ENCODE measurements at places on chromosomes 5 and 9.

DNA sequence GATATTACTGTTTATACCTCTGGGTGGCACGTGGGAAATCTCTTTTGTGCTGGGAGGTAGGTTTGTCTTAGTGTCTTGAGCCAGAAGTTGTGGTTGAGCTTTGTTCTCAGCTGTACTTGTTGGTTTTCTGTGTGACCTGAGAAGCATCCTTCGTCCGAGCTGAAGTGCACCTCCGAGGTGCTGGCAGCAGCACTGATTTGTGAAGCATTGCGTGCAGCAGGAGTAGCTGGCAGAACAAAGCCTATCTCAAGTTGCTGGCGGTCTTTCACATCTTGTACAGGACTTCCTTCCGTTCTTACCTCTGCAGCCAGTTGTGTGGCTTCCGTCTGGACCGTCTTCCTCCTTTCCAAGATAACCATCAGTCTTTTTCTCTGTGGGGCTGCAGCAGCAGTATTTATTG, 4.3 kb downstream of the PRRC2B start:
- no peak for DNase-seq

DNA sequence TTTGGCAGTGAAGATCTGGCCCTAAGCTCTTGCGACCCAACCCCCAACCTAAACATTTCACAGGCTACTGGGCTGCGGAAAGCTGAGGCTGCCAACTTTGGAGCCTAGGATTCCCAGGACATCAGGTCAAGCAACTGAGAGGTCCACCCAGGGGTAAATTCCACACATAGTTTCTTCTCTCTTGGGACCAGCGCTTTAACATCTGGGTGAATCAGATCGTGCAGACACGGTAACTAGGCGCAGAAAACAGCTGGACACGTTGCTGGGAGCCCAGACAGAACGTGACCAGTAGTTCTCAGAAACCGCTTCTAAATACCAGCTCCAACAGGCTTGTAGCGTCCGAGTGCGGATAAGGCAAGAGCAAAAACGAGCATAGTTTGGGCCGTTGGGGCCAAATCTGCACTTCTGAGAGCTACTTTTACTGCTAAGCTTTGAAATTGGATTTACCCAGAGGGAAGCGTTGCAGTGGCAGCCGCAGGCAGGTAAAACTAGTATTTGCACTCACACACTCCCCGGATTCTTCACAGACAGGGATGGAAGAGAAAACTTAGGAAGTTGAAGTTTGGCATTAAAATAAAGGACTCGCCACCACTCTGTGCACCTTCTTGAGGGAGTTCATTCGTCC, 11.8 kb downstream of the ITGA1 start:
- peak; percentile 91 for DNase-seq

GRCh38 chr9:84709056-84709455, 39.5 kb downstream of the NTRK2 start:
- no peak for DNase-seq

- DNase-seq: no peak
These were observed 5.0 kb upstream of the HSPB3 start for GRCh38 chr5:54450542-54450941.

DNA sequence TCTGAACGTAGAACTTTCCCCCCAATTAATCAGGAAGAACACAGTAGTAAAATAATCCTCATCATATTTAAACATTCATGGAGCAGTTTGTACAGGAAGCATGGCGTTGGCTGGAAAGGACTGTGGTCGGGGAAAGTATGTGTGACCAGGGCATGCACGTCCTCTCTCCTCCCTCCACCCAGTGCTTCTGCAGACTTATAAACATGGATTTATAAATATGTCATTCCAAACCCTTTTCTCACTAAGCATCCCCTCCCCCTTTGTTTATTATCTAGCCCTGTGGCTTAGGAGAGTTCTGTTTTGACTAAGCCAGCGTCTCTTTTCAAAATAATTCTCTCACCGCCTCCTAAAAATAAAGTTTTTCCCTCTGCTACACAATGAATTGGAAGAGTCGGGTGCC, 70.4 kb upstream of the DAP start:
- peak; percentile 89 for DNase-seq

DNA sequence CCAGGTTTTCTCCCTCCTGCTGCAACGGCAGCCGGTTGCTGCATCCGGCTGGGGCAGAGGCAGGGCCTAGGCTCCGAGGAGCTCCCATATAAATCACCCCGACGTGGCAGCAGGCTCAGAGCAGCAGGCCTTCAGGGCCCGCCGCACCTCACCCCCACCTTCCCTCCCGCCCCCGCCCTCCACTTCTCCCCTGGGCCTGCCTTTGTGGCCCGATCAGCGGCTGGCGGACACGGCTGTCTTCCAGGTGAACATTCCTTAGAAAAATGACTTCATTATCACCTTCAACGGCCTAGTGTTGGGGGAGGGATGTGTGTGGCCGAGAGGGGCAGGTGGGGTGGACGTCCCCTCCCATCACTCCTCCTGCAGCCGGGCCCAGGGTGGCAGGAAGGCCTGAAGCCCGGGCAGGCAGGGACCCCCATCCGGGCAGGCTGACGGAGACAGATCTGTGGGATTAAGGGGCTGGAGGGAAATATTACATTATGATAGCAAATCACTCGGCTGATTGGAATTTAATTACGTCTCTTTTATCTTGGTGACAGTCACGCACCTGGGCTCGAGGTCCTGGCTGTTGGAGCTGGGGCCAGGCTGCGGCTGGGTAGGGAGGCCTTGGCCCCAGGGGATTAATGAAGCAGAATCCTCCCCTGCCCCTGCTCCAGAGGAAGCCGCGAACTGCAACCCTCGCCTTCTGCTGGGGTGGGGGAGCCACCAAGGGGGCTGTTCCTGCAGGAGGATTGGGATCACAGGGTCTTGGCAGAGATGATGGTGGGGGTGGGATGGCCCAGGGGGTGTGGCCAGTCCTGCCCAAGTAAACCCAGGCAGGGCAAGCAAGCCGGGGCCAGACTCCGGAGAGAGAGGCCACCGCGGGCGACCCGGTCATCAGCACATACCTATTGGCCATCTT, 38.4 kb upstream of the RXRA start:
- no peak for DNase-seq

DNA sequence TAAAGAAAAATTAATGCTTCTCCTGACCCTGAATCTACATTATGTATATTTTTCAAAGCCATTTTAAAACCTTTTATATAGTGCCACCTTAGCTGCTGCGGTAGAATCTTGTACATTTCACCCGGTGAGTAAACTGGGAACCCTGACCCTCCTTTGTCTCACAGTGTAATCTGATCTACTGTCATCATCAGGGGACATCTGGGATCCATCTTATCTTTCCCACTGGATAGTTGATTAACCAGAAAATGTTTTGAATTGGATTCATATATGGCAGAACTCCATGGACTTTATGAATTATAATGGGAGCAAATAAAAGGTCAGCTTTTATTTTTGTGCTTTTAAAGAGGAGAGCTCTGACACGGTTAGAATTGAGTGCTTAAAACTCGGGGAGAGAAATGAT, 95.0 kb downstream of the ADAMTSL1 start:
- peak; percentile 32 for DNase-seq

DNA sequence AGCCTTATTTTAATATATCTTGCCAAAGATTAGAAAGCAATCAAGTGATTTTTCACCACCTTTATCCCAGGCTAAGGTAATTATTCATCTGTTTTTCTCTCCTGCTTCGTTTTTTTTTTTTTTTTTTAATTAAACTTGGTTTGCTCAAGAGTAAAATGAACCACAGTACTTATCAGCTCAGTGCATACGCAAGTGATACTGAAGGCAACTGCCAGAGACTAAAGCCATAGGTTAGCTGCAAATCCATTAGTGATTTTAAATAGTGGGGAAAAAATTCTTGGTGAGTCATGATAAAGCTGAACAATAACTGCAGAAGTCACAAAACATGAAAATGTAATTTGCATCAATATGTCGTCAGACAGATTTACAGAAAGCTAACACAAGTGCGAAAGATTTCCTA, 829.1 kb downstream of the PTPRD start:
- DNase-seq: no peak

DNA sequence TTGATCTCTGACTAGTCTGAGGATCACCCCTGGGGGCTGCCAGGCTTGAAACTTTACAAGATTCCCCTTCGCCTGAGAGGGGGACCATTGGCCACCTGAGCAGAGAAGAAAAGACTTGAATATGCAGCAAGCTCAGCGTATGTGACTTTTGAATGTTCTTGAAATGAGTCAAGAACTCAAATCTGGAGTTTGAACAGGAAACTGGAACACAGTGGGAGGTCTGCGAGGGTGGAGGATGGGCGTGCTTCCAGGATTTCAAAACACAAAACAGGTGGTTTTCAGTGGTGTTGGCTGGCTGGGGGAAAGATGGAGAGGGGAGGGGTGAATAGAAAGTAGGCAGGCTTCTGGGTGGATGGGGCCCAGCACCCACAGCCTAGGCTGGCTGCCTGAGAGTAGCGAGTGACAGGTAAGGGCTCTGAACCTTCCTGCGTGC, 40.6 kb downstream of the TMEM174 start:
- peak; percentile 83 for DNase-seq

DNA sequence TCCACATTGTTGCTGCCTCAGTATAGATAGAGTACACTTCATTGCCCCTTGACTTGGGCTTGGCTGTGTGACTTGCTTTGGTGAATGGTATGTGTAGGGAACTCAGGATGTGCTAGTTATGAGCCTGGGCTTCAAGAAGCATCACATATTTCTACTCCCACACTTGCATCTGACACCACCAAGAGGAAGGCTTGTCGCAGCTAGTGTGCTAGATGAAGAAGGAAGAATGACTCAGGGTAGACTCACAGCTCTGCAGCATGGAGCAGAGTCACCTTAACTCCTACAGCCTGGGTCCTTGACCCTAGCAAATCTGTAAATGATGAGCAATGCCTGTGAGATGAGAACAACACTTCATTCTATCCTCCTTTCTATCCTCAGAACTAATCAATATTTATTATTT, 261.8 kb downstream of the ASTN2 start:
- DNase-seq: peak; percentile 11

GRCh38 chr5:84287951-84288350, 96.7 kb downstream of the EDIL3 start:
- DNase-seq: peak; percentile 79

DNA sequence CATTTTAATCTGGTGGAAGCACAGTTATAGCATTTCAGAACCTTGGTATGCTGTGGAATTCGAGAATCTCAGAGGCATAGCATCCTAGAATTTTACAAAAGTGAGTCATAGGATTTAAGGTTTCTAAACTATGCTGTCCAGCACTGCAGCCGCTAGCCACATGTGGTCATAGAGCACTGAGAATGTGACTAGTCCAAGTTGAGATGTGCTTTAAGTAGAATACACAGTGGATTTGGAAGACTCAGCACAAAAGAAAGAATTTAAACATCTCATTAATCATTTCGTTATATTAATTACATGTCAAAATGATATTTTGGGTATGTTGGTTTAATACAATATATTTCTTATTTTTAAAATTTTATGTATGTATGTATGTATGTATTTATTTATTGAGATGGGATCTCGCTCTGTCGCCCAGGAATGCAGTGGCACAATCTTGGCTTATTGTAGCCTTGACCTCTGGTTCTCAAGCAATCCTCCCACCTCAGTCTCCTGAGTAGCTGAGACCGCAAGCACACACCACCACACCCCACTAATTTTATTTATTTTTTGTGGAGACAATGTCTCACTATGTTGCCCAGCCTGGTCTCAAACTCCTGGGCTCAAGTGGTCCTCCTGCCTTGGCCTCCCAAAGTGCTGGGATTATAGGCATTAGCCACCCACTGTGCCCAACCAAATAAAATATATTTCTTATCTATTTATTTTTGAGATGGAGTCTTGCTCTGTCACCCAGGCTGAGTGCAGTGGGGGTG, 20.4 kb upstream of the RPS14 start:
- DNase-seq: peak; percentile 99

DNA sequence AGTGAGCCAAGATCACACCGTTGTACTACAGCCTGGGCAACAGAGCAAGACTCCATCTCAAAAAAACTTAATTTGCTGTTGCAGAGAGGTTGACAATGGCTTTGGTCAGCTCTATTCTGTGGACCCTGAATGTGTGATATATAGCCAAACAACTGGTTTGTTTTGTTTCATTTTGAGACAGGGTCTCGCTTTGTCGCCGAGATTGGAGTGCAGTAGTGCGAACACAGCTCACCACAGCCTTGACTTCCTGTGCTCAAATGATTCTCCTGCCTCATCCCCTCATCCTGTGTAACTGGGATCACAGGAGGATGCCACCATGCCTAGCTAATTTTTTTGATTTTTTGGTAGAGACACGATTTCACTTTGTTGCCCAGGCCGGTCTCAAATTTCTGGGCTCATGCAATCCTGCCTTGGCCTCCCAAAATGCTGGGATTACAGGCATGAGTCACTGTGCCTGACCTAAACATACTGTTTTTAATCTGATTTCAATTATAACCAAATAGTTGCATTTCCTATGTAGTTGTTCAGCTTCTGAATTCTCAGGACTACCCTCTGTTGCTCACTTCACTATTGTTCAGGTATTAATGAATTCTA, 9.8 kb downstream of the RNF183 start:
- peak; percentile 19 for DNase-seq

DNA sequence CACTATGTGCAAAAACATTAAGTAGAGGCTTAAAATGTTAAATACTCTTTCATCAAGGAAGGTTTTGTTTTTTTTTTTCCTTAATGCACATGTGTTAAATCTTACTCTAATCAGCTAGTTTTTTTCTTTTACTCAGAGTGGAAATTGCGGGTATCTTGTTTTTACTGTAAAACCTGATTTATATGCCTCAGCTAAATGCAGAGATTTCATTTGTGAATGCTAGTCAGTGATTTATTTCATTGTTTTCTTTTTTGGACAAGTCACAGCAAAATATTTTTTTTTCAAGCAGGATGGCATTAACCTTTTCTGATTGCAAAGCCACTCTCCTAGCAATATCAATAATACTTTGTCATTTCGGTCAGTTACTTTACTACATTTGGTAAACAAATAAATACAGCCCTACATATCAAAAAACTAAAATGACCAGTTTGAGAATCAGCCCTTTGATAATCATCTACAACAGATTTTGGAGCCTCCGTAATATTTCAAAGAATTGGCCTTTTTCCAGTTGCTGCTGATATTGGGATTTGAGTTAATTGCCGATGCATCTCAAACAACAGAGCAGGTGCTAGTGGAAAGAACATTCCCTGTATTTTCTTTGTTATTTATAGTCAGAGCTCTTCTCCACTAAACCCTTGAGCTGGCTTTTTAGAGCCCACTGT, 579.2 kb upstream of the ZNF608 start:
- no peak for DNase-seq

- DNase-seq: no peak
These were observed 83.1 kb downstream of the FER start for GRCh38 chr5:108830705-108831276.

- DNase-seq: no peak
These were observed 15.1 kb downstream of the TTC1 start for GRCh38 chr5:160023908-160024630.

- peak; percentile 23 for DNase-seq
These were observed 293.6 kb upstream of the TNC start for GRCh38 chr9:115411516-115411915.

- no peak for DNase-seq
These were observed 303.0 kb upstream of the CDH9 start for GRCh38 chr5:27341342-27341741.

Data from EL (cell line).